Fibroblast of skin of right quadriceps (primary cell): ENCODE measurements at places on chromosomes 13 and 19.
A peak's percentile ranks its signal among the peaks of the same experiment; 100 is the strongest.

GRCh38 chr13:32432856-32433255 lies 4.9 kb upstream of the N4BP2L1 start:
- no peak for DNase-seq

DNA sequence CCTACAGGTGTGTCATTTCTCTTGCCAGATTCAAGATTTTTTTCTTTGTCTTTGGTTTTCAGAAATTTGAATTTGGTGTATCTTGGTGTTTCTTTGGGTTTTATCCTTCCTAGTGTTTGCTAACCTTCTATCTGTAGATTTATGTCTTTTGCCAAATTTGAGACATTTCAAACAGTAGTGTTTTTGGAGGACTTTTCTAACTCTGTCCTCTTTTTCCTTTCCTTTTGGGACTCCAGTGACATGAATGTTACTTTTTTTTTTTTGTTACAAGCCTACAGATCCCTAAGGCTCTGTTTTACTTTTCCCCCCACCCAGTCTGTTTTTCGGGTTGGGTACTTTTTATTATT lies 58.8 kb downstream of the ZMYM2 start:
- no peak for DNase-seq

DNA sequence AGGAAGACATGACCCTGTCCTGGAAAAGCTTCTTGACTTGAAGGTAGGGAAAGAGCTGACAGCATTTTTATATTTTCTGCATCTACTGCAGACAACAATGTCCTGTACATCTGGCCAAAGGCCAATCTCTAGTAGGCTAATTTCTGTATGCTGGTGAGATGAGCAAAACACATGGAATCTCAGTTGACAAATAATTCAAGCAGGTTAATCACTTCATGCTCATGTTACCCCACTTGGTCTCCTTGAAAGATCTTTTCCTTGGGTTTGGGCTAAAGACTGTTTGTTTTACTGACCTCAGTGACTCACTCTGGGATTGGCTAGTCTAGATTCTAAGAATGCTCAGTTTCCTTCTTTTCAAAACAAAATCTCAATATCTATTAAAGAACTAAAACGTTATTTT lies 298.8 kb downstream of the LMO7 start:
- DNase-seq, result peak; percentile 59

GRCh38 chr13:30943881-30944280 lies 11.4 kb downstream of the TEX26 start:
- no peak for DNase-seq

- peak; percentile 20 for DNase-seq
Observed at GRCh38 chr13:59478908-59479307, 684.8 kb downstream of the DIAPH3 start.

GRCh38 chr13:113771709-113772331 lies 12.8 kb downstream of the TMEM255B start:
- no peak for DNase-seq
